MCF 10A (cell line): ENCODE measurements at places on chromosomes 12 and 14. TPM values are rescaled to one million over a fixed set of nuclear protein-coding genes. Genes with fewer than 3 reads are reported as not detected.

The MLF2 gene
- total RNA-seq = 151 and 162 TPM in 2 replicates

The LRRC43 gene
- total RNA-seq = not detected in 2 replicates

The GRIN2B gene
- not detected in 2 replicates for total RNA-seq

The RERG gene
- total RNA-seq = 7.6 and 16.5 TPM in 2 replicates

The CLEC4C gene
- not detected in 2 replicates for total RNA-seq

The TAS2R19 gene
- total RNA-seq = 2.7 and 3.4 TPM in 2 replicates

The SAV1 gene
- total RNA-seq = 32.5 and 34.7 TPM in 2 replicates

The SRGAP1 gene
- 65.0 and 66.7 TPM in 2 replicates for total RNA-seq

The PZP gene
- not detected in 2 replicates for total RNA-seq

The RASSF9 gene
- 1.5 and 2.1 TPM in 2 replicates for total RNA-seq

The TAS2R46 gene
- 0.69 and 1.1 TPM in 2 replicates for total RNA-seq

The ENDOU gene
- not detected in 2 replicates for total RNA-seq

The ESYT1 gene
- 111 and 123 TPM in 2 replicates for total RNA-seq

The COQ5 gene
- 21.5 and 22.9 TPM in 2 replicates for total RNA-seq

The PCBP2 gene
- total RNA-seq = 994 and 1,037 TPM in 2 replicates

The MRPL42 gene
- total RNA-seq = 76.9 and 90.2 TPM in 2 replicates

The PPP1R36 gene
- 0.47 TPM in 1 of 2 replicates, not detected in the other for total RNA-seq

The KRT74 gene
- total RNA-seq = not detected in 2 replicates

The ERO1A gene
- 52.0 and 55.5 TPM in 2 replicates for total RNA-seq
